ENCODE measurements at places on chromosomes 16 and 17. TPM values are rescaled to one million over a fixed set of nuclear protein-coding genes. Genes with fewer than 3 reads are reported as not detected.

DNA sequence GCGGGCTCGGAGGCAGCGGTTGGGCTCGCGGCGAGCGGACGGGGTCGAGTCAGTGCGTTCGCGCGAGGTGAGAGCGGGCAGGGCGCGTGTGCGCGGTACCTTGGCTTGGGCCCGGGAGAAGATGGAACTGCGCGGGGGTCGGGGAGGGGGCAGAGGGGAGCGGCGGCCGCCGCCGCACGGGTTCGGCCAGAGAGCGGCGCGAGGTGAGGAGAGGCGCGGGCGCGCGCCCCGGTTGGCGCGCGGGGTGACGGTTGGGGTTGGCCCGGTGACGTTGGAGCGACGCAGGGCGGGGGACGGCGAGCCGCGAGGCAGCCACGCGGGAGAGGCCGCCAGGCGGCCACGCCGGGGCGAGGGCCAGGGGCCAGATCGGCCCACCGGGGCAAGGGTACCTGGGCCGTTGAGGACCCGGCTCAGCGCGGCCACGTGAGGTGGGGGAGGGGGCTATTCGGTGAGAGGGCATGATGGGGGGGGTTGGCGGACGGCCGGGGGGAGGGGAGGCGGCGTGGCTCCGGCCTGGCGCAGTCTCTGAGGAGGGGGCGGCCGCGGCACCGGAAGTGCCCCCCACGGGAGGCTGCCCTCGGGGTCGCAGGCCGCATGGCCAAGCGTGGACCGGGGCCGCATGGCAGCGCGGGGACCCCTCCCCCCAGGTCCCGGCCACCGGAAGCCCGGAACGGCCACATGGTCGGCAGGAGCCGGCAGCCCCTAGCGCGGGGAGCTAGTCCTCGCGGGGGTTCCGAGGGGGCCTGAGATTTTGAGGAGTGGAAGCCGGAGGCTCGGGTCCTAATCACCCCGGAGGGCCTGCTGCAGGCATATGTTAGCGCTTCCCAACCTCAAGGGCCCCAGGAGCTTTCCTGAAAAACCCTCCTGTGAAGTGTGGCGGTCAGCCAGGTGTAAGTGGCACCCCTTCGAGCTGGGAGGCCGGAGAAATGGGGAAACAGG lies 527 bp downstream of the EIF5A start:
- DNase-seq, result peak; percentile 74

DNA sequence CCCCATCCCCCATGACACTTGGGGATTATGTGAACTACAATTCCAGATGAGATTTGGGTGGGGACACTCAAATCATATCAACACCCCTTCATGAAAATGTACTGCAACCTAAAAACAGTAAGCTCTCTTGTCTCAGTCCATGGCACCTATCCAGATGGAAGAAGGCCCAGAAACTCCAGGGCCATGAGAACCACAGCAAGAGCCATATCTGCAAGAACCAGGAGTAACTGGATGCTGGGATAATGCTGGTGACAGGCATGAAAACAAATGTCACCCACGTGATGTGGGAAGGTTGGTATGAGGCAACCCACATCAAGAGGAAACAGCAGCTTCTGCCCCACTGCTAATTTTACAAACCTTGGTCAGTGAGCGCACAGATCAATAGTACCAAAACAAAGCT lies 400.1 kb upstream of the ERCC4 start:
- DNase-seq, result no peak

DNA sequence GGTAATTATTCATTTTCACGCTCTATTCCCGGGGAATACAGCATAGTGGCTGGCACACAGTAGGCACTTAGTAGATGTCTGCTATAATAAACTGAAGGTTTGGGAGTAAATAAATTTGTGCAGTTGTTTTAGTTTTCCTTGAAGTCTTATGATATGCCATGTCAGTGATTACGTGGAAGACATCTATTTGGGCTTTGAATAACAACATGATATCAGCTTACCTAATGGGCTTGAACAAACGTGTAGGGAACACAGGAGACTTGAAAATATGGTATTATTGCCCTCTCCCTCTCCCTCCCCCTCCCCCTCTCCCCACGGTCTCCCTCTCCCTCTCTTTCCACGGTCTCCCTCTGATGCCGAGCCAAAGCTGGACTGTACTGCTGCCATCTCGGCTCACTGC lies 36.3 kb upstream of the NETO2 start:
- no peak for DNase-seq

The RABEP2 gene
- 18.0 TPM for total RNA-seq

DNA sequence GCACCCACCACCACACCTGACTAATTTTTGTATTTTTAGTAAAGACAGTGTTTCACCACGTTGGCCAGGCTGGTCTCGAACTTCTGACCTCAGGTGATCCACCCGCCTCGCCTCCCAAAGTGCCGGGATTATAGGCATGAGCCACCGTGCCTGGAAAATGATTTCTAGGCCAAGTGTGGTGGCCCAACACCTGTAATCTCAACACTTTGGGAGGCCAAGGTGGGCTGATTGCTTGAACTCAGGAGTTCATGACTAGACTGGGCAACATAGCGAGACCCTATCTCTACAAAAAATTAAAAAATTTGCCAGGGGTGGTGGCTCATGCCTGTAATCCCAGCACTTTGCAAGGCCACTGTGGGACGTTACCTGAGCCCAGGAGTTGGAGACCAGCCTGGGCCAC lies 11.0 kb upstream of the BAIAP3 start:
- DNase-seq, result no peak

The VASN gene
- not detected for total RNA-seq

The VAT1L gene
- total RNA-seq, result not detected

DNA sequence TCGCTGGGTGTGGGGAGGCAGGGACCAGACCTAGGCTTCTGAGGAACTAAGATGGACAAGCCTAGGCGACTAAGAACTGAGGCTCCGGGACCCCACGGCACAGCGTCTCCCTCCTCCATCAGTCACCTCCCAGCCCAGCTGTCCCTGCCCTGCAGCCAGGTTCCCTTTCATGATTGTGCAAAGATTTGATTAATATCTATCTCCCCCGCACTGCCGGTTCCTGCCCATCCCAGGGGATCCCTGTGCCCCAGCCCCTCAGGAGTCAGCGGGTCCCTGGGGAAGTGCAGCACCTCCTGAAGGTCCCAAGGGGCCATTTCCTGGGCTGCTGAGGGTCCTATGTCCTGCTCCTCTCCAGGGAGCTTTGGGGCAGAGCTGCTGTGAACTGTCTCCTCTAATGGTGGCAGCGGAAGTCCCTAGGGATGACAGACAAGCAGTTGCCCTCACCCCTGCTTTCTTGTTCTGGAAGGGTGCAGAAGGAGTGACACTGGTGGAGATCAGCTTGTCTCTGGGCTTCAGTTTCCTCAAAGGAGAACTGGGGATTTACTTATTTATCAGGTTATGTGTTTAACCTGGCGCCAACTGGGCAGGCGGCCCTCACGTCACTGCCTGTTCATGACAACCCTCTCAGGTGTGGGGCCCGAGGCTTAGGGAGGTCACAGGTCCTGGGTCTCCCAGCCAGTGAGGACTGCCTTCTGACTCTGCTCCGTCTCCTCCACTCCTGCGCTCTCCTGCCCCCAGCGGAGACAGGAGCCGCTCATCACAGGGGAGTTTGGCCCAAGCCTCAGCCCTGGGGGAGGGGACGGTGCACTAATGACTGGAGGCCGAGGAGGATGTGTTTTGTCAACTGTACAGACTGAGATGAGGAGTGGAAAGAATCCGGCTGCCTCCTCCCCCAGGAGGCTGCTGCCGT lies 1.9 kb upstream of the C16orf74 start:
- no peak for DNase-seq

DNA sequence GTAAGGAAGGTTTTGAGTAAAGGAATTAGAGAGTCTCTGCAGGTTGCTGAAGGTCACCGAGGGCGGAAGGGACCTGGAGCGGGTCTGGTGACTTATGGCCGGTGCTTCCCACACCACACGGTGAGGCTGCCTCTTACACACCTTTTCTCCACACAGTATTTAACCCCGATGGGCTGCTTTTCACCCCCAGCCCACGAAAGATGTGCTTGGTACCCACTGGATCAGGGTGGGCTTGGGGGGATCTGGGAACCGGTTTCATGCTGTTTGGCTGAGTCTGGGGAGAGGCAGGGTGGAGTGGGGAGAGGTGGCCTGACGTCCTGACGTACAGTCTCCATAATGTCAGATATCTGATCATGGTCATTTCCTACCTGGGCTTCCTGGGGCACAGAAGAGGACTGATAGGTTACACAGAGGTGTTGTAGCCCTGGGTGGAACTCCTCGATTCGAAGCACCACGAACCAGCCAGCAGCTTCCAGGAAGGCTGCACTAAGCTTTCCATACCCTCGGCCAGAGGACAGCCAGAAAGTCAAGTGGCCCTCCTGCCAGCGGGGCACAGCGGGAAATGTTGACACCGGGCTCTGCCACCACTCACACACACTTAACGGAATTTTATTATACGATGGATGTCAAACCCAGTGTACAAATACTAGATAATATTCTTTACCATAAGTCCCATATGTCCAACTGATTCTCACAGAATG lies 34.0 kb downstream of the OR1D5 start:
- DNase-seq, result no peak

The CFAP97D1 gene
- total RNA-seq, result not detected
